ENCODE measurements at places on chromosomes 1 and 21.

DNA sequence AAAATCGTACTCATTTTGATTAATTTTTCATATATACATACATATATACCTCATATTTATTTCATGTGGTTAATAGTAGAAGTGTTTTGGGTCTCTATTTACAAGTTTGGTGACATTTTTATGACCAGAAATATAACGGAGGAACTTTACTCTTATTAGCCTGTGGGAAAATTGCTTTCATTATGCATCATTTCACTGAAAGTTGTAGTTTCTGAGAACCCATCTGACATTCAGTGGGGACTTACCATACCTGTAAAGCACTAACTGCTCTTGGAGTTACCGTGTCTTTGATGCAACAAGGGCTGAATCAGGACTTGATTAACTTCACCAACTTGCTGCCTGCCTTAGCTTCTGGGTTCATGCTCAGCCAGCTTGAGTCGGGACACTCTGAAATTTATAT, 49.9 kb upstream of the ITPKB start:
- DNase-seq = no peak

- no peak for DNase-seq
These were observed 6.3 kb downstream of the INTS11 start for GRCh38 chr1:1318131-1318652.

DNA sequence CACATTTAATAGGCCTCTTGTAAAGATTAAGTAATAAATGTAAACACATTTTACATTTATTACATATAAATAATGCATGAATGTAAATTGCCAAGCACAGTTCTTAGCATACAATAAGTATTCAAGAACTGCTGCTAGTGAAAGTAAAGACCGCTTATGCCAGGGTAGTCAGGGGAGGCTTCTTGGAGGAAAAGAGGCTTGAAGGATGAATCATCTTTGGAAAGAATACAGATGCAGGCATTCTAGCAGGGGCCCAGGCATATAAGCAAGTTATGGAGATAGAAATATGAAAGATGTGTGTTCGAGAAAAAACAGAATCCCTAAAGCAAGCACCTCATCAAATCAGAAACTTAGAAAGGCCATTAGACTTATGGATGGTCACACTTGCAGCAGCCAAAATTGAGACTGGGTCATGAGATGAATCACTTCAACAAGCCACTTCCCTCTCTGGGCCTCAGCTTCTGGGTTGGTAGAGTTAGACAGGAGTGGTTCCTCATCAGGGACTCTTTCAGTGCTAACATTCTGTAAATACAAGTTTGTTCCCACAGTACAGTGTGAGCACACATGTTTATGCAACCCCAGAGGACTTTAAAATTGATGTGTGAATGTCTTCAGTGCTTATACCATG, 79.8 kb upstream of the ROR1 start:
- no peak for DNase-seq

GRCh38 chr1:201356236-201356635, 21.2 kb downstream of the TNNT2 start:
- no peak for DNase-seq

DNA sequence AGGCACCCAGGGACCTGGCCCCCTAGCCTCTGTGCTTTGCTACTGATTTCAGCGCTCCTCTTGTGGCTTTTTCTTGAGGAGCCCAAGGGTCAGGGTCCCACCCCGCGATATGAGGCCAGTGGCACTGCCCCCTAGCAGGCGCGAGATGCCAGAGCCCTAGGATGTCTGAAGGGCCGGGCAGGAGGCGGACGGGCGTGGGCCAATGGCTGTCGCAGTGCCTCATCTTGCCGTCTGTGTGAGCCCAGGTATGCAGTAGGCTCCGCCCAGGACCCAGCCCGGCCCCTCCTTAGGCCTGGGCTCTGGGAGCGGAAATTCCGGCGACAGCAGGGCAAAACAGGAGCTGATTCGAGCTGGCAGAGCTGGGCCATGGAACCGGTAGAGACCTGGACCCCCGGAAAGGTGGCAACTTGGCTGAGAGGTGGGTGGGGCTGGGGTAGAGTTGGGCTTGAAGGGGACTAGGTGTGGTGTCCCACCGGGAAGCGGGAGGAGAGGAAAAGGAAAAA, at the start of gene CNKSR1:
CNKSR1 (plus strand) TSS at position 310 of the 503 bp plus-strand sequence; CDS start at position 367, 57 bp downstream.
- DNase-seq = no peak

- no peak for DNase-seq
These were observed 106.2 kb downstream of the CACHD1 start for GRCh38 chr1:64575881-64576676.

- no peak for DNase-seq
These were observed 43.8 kb upstream of the MACF1 start for GRCh38 chr1:39160703-39161102.

Data from stimulated activated CD4-positive, alpha-beta T cell treated with anti-CD3 and anti-CD28 coated beads, TNF-alpha, amount 100 ng/mL, for 24 hours (primary cell).